Placental pericyte (primary cell): ENCODE measurements at places on chromosomes 4 and X. TPM values are rescaled to one million over a fixed set of nuclear protein-coding genes. Genes with fewer than 3 reads are reported as not detected.

Gene SHOX
- total RNA-seq: not detected in 2 replicates

Gene F9
- not detected in 2 replicates for total RNA-seq

Gene CRLF2
- total RNA-seq: not detected in 2 replicates

Gene P2RY10
- total RNA-seq: not detected in 2 replicates

Gene ZAR1
- not detected in 2 replicates for total RNA-seq

Gene TIGD4
- total RNA-seq: under 0.01 TPM in 1 of 2 replicates, not detected in the other

Gene POF1B
- total RNA-seq: not detected in 2 replicates

Gene ADGRG2
- not detected in 2 replicates for total RNA-seq

Gene XAGE2
- total RNA-seq: not detected in 2 replicates

Gene SERPINA7
- not detected in 2 replicates for total RNA-seq
